Astrocyte (in vitro differentiated cells and primary cell): ENCODE measurements at places on chromosomes 1 and 21. TPM values are rescaled to one million over a fixed set of nuclear protein-coding genes. Genes with fewer than 3 reads are reported as not detected.

DNA sequence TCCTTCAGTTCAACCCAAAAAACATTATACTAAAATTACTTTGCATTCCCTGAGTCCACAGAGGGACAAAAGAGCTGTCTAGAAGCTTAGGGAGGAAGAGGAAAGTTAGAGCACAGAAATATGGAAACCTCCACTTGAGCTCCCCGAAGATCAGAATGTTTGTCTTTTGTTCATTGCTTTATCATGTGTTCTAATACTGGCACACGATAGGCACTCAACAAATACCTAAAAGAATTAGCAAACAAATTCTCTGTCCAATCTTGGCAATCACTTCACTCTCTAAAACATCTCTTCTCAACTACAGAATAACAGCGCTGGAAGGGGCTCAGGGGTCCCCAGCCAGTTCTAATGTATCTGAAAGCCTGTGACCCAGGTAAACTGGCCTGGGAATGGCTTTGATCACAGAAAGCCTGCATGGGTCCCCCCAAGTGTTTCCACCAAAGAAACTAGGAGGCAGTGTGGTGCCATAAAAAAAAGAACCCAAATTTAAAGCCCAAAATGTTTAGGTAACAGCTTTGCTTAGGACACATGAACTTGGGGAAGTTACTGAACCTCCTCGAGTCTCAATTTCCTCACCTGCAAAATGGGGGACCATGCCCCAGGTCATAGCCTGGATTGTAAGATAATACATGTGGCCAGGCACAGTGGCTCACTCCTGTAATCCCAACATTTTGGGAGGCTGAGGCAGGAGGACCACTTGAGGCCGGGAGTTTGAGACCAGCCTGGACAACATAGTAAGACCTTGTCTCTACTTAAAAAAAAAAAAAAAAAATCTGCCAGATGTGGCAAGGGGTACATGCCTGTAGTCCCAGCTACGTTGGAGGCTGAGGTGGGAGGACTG, 45.8 kb downstream of the SSBP3 start:
- no peak for DNase-seq
- H3K4me1 ChIP-seq = no peaks in the 10 kb centered on the region
- no peak overlapping the region for H3K27ac ChIP-seq

TCHH gene
- total RNA-seq = 0.70 and 0.86 TPM in 2 replicates

DNA sequence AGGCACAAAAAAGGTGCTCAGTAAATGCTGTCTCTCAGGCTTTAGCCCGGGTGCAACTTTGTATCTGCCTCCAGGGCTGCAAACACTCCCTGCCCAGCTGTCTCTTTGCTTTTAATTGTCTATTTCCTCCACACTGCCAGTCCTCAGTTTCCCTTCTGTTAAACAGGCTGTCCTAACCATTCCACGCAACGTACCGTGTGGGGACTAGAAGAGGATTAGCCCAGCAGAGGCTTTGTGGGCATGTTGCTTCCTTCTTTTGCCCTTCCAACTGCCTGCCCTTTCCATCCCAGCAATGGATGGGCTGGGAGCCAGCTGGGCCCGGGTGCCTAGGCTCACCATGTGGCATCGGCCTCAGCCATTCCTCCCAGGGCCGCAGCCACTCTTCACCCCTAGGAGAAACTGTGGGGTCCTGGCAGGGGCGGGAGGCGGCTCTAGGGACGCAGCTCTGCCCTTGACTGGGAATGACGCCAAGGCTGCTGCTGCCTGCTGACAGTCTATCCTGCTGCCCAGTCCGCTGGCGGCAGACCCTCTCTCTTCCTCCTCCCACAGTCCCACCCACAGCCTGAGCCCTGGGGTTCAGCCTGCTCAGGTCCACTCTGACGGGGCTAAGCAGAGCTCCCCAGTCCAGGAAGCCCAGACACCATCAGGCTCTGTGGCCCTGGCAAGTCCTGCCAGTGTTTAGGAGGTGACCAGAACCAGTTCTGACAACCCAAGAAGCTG, 40.6 kb upstream of the LRP8 start:
- DNase-seq = no peak
- peaks cover 6% of the 10 kb centered on the region for H3K27me3 ChIP-seq
- no peaks in the 10 kb centered on the region for H3K36me3 ChIP-seq

GRCh38 chr1:42737986-42738677, 1.9 kb downstream of the CLDN19 start:
- no peaks in the 10 kb centered on the region for H3K4me1 ChIP-seq
- no peak overlapping the region for H3K4me3 ChIP-seq
- no peak overlapping the region for H3K27ac ChIP-seq
- no peaks in the 10 kb centered on the region for H3K27me3 ChIP-seq

LCE3E gene
- total RNA-seq = not detected in 2 replicates

DNA sequence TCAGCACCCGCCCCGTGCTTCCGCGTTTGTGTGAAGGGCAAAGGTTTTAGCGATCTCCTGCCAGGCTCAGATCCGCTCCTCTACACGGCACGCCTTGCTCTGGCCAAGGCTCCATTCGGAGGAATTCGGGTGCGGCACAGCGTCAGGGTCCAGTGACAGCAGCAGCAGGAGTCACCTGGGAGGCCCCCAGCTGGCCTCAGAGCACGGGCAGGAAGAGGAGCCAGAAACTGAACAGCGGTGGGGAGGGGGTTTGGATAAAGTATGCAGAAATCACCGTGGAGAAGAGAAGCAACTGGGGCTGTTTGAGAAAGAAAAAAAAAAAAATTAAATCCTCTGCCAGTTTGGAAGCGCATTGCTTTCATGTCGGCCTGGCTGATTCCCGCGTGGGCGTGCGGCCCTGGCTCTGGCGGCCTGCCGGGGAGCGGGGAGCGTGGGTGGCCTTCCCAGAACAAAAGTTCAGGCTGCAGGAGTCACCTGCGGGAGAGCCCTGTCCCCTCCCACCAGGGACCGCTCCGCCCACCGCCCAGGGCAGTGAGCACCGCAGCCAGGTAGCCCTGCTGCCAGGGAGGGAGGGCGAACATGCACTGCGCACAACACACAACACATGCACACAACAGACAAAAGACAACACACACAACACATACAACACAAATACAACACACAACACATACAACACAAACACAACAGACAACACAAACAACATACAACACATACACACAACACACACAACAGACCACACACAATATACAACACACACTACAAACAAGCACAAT, 107.6 kb downstream of the ETS2 start:
- H3K4me3 ChIP-seq = no peak overlapping the region
- peaks cover 10% of the 10 kb centered on the region for H3K27me3 ChIP-seq
- H3K27ac ChIP-seq = no peak overlapping the region
